ENCODE measurements at places on chromosomes 1 and 21.

DNA sequence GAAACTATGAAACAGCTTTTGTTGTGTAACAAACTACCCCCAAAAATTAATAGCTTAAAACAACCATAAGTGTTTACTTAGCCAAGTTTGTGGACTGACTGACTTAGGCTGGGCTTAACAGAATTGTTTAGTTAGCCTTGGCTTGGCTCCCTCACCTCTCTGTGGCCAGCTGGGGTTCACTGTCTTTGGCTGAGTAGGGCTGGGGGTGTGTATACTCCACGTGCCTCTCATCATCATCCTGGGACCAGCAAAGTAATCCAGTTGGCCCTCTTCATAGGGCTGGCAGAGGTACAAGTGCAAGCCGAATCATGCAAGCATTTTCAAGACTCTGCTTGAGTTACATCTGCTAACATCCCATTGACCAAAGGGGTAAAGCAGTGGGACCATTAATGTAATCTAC lies 252.3 kb downstream of the BRINP2 start:
- no peak for DNase-seq

- no peak for DNase-seq
Measured at GRCh38 chr1:186982116-186982515, 153.4 kb downstream of the PLA2G4A start.

DNA sequence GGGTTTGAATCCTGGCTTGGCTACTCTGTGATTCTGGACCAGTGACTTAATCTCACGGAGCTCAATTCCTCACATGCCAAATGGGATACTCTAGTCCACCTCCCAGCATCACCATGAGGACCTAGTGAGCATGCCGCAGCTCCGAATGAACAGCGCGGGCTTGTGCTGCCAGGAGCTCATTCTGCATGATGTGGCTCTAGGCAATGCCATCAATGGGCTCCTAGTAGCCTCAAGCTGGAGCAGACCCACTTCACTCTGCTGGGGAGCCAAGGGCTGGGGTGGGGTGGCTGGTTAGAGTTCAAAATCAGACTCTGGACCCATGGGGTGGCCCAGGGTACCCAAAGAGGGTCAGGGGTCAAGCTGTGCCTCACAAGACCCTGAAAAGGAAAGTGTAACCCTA lies 41.5 kb downstream of the CDK18 start:
- no peak for DNase-seq

DNA sequence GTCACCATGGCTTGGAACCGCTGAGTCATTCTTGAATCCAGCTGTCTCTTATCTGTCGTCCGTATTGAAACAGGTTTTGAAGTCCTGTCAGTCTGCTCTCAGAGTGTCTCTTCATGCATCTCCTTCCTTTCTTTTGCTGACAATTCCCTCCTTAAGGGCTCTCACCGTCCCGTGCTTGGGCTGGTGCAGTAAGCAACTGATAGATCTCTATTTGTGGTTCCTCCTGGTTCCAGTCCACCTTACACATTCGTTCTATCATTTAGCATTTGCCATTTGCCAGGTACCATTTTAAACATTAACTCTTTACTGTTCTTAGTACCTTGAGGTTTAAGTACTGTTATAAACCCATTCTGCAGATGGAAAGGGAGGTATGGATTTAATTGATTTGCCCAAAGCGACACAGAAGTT lies 88.9 kb downstream of the DYRK1A start:
- DNase-seq, result no peak

- no peak for DNase-seq
Measured at GRCh38 chr1:33292726-33293340, 28.1 kb downstream of the A3GALT2 start.

DNA sequence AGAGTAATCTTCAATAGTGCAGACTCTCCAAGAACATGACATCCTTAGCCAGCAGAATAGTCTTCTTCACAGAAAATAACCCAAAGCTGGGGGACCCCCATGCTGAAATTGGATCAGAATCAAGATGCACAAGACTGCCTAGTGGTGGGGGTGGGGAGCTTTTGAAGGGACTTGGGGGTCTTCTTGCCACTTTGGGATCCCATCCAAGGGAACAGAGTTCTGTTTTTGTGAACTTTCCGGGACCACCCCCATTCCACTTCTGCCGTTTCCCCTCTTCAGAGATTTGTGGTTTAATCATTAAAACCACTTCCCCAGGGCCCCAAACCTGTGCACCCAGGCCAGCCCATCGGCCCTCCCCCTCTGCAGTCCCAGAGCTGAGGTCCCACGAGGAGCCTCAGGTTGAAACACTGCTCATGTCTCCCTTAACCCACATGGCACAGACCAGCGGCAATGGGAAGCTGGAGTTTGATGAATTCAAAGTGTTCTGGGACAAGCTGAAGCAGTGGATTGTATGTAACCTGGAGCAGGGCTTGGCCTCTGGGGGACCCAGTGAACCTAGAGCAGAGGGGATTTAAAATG lies 44.9 kb downstream of the CAPN9 start:
- DNase-seq, result no peak

DNA sequence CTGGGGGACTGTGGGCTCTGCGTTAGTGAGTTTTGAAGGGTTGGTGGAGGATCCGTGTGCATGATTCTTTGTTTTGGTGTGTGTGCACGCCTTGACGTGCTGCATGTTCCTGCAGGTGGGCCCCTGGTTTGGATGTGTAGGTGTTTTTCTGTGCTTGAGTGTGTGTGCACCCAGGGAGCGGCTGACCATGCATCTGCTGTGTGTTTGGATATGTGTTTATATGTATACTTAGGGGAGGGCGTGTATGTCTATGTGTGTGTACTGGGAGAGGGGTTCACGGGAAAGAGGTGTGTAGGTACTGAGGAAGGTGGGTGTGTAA lies 1.1 kb downstream of the VANGL2 start:
- no peak for DNase-seq

GRCh38 chr21:15825700-15826099 lies 95.9 kb downstream of the USP25 start:
- no peak for DNase-seq

GRCh38 chr21:19507682-19508260 lies 1104.2 kb upstream of the TMPRSS15 start:
- DNase-seq, result no peak

GRCh38 chr21:45136927-45137611 lies 62.7 kb downstream of the ADARB1 start:
- peak; percentile 54 for DNase-seq

GRCh38 chr1:220785166-220786056 lies 1.3 kb upstream of the MTARC1 start:
- DNase-seq, result no peak

- DNase-seq, result no peak
Measured at GRCh38 chr1:6004412-6005123, 12.3 kb upstream of the NPHP4 start.
